ENCODE measurements at places on chromosomes 16 and 17.

DNA sequence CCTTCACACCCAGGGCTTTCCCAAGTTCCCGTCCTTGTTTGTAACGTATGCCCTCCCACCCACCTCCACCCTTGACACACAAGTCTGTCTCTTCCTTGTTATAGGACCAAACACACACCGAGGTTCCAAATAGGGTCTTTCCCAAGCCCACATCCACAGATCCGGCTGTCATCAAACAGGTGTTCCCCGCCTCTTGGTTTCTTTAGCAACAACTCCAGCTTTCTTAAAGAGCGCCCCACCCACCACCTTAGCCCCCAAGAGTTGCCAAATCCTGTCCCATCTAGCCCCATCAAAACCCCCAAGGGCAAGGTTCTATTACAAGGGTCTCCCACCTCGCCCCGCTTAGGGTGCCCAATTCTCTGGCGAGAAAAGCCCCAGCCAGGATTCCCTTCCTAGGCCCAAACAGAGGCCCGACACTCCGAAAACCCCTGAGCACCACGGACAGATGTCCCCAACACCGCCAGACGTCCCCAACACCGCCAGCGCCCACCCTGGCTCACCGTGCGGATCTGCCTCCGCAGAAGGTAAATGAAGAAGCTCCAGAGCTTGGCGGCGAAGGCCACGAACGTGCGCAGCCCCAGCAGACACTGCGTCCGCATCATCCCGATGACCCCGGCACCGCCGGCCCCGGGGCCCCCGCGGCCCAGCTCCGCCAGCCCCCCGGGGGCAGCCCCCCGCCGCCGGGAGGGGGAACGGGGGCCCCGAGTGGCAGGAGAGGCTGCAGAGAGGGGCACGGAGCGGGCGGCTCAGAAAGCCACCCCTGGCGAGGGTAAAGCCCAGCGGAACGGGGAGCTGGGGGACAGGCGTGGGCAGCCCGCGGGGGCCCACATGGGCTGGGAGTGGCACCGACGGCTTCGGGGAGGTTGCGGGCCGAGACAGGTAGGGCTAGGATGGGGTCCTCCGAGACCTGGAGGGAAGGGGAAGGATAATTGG, 573 bp downstream of the CTDNEP1 start:
- H3K4me1 ChIP-seq, result peaks cover 10% of the 10 kb centered on the region
- DNase-seq, result no peak
- peaks cover 30% of the 10 kb centered on the region for H3K36me3 ChIP-seq
- no peaks in the 10 kb centered on the region for H3K27me3 ChIP-seq

- H3K36me3 ChIP-seq, result no peaks in the 10 kb centered on the region
- DNase-seq, result no peak
- no peak overlapping the region for H3K27ac ChIP-seq
- no peak overlapping the region for H3K4me3 ChIP-seq
- peaks cover under 1% of the 10 kb centered on the region for H3K4me1 ChIP-seq
- H3K27me3 ChIP-seq, result peaks cover 1% of the 10 kb centered on the region
These were observed 6.0 kb downstream of the ADAP2 start for GRCh38 chr17:30927756-30928155.

- no peaks in the 10 kb centered on the region for H3K36me3 ChIP-seq
- peak; percentile 45 for DNase-seq
- H3K27ac ChIP-seq, result peak overlapping the region; percentile 90
- peak overlapping the region; percentile 100 for H3K4me3 ChIP-seq
- H3K4me1 ChIP-seq, result peaks cover 72% of the 10 kb centered on the region
These were observed 919 bp downstream of the N4BP1 start for GRCh38 chr16:48608871-48609651.

- no peak overlapping the region for H3K4me3 ChIP-seq
- H3K36me3 ChIP-seq, result no peaks in the 10 kb centered on the region
- H3K4me1 ChIP-seq, result no peaks in the 10 kb centered on the region
- peak overlapping the region; percentile 35 for H3K27ac ChIP-seq
These were observed 29.4 kb downstream of the TOM1L2 start for GRCh38 chr17:17942846-17943245.

GRCh38 chr17:35543856-35544255, 6.4 kb upstream of the SLFN12L start:
- no peak overlapping the region for H3K27ac ChIP-seq
- no peak for DNase-seq
- H3K4me1 ChIP-seq, result peaks cover 7% of the 10 kb centered on the region

All from Peyer's patch (tissue), 4 donors.